ENCODE measurements at places on chromosomes 5 and 9.
A peak's percentile ranks its signal among the peaks of the same experiment; 100 is the strongest.

GRCh38 chr9:82480921-82481320, 492.3 kb downstream of the SPATA31D1 start:
- DNase-seq: no peak

- DNase-seq: no peak
Measured at GRCh38 chr5:156758011-156758791, 91.9 kb upstream of the PPP1R2B start.

DNA sequence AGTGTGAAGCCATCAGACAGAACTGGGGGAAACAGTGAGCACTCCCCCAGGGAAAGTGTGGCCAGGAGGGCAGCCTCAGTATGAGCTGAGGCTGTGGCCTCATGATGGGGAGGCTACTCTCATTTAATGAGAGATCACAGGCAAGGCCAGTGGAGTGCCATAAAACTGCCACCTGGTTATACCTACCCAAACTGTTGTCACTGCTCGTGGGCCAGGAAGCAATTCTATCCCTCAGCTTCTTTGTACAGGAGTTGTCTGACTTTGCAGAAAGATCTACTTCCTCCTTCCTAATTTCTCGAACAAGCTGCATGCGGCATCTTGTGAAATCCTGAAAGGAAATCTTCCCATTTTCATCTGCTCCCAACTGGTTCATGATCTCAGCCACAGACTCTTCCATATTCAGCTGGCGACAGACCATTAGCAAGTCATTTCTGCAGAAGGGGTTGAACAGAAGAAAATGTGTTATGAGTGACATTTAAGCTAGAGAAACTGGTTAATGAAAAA, 50.0 kb downstream of the TSSK1B start:
- no peak for DNase-seq

DNA sequence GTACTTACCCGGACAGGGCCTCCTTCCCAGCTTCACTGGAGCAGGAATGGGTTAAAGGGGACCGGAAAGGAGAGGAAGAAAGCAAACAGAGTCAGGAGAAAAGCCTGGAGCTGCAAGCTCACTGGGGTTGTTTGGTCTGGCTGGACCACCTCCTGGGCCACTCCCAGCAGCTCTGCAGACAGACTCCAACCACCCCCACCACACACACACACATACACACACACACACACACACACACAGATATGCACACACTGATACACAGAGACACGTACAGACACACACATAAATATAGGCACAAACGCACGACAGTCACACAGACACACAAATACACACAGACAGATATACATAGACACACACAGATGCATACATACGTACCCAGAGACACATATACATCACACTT, 34.9 kb upstream of the SYNPO start:
- DNase-seq: no peak

GRCh38 chr9:124297915-124298645, 40.3 kb downstream of the NEK6 start:
- no peak for DNase-seq

GRCh38 chr5:174982485-174982884, 258.1 kb downstream of the MSX2 start:
- no peak for DNase-seq

DNA sequence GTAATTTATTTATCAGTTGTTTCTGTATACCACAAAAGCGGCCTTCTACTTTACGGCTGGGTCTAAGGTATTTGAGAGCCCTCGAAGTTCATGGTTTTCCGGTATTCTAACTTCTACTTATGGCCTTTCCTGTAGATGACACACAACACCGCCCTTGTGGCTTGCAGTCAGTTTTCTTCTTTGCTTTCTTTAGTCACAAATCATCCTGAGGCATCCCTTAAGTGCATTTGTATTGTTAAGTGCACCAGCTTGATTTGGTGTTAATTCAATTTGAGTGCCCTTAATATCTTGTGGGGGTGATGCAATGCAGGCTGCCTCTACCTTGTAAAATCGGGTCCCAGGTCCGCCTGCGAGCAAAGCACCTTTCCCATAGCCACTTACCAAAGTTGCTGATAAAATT, 511.9 kb downstream of the CCDC171 start:
- no peak for DNase-seq

DNA sequence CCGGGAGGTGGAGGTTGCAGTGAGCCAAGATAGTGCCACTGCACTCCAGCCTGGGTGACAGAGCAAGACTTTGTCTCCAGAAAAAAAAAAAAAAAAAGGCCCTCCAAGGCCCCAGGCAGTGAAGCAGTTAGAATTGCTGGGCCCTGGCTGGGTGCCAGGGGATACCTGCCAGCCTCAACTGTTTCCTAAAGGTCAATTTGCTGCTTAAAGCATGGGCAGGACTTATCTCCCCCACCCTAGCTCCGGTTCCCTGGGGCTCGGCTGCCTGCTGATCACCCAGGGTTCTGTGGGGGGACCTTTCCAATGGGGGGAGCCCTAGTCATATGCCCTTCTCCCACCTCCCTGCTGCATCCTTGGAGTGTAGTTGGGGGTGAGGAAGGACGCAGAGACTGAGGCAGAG, 25.7 kb downstream of the NCS1 start:
- DNase-seq: no peak

DNA sequence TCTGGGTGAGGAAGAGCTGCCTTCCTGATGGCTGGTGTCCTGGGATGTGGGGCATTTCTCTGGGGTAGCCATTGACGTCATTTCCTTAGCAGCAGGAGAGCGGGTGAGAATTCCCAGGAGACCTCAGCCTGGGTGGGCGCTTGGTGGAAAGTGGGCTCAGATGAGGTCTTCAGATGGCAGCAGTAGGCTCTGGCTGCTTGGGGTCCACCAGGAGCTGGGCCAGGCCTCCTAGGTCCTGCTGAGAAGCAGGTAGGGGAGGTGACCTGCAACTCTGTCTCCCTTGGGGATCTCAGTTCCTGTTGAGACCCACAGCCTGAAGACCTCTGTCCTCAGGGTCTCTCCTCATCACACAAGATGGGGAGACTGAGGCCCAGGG, 31.5 kb downstream of the FAM163B start:
- DNase-seq: no peak

- no peak for DNase-seq
Measured at GRCh38 chr5:124789104-124789605, 42.7 kb upstream of the ZNF608 start.

DNA sequence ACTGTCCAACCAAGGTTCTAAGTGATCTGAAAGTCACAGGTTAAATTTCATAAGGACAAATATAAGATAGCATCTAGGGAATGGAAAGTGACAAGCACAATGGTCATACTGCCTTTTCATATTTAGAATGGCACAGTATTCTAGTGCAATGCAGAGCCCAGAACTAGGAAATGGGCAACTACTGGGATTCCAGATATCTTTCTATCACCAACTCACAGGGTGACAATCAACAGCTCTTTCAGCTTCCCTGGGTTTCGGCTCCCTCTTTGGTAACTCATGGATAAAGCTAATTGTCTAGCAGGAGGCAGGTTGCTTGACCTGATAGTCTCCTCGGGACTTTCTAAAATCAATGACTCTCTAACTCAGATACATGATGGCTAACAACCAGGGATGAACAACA, 60.4 kb downstream of the NR3C1 start:
- no peak for DNase-seq

GRCh38 chr5:19986031-19986619, 1.9 kb downstream of the CDH18 start:
- no peak for DNase-seq

DNA sequence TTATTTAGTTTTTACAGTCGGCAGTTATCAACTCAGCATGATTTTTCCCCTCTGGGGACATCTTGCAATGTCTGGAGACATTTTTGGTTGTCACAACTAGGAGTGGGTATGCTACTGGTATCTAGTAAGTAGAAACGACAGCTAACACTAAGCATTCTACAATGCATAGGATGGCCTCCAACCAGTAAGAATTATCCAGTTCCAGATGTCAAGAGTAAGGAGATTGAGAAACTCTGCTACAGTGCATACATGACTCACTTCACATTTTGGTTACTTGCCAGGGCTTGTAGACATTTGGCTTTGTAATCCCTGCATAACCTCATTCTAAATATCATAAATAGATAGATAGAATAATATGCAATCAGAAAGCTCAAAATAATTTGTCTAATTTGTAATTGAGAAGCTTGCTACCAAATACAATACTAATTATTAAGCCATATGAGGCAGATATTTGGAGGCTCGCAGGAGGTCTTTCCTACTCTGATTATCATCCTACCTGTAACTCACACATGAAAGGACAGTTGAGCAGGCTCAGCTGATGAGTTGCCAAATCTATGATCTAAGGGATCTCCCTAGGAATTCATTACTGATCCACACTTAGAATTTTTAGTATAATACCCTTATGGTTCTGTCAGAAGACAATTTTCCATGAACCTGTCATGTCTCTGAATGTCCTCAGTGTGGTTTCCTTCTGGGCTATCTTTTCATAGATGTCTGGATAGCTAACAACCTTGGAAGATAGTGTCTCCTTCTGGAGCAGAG, 346.9 kb upstream of the TLE4 start:
- peak; percentile 55 for DNase-seq

DNA sequence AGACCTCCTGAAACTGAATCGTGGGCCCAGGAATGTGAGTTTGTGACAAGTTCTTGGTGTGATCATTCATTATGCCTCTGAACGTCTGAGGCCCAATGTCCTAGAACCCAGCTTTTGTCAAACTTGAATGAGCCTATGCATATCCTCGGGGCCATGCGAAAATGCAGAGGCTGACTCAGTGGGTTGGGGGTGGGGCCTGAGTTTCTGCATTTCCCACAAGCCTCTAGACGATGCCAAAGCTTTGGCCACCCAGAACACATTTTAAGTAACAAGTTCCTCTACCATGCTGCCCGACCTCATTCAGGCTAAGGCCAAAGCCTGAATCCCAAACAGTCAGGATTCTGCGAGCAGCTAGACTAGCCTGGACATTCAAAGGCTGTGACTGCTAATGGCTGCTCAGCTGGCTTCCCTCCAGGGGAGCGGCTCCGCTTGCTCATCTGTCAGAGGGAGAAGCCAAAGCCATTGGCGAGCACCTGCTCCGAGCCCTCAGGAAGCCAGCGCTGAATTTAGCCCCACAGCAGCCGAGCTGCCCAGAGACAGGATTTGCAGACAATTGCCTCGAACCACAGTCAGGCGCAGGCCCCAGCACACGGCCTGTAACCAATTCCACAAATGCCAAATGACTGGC, 177.5 kb downstream of the ZDHHC21 start:
- DNase-seq: no peak

DNA sequence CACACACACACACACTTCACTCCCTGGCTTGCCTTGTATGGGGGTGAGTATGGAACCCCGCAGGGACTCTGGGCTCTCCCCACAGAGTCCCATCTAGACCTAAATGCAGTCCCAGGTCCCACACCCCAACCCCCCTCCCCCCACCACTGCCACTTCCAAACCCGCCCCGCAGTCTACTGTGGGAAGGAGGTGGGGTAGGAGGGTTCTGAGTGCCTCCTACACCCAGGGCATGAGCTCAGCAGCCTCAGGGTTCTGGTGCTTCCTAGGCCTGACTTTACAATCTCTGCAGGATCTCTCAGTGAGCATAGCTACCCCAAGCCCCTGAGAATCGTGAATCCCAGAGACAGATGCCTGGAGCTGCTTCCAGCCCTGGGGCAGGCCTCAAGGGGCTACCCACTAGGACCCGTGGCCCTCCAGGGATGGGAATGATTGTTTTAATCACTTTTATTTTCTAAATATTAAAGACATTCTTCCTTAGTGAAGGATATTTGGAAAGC, 1.5 kb upstream of the NACC2 start:
- DNase-seq: no peak

DNA sequence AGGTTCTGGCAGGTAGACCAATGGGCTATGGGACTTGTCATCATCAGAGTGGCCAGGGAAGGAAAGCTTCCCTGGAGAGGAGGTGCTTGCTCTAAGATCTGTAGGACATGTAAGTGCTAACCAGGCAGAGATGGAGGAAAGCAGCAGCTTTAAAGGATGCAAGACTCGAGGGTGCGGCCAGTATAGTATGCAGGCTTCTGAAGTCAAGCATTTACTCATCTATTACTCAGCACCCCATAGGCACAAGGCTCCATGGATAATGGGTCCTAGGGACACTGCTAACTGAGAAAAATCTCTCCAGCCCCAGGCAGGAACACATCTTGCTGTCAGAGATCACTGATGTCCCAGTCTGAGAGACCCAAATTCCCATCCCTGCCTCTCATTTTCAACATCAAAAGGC, 49.7 kb downstream of the WWC1 start:
- no peak for DNase-seq

- no peak for DNase-seq
Measured at GRCh38 chr9:99116003-99116411, 11.1 kb downstream of the TGFBR1 start.

- DNase-seq: no peak
Measured at GRCh38 chr9:35262064-35262463, 100.3 kb downstream of the UNC13B start.

DNA sequence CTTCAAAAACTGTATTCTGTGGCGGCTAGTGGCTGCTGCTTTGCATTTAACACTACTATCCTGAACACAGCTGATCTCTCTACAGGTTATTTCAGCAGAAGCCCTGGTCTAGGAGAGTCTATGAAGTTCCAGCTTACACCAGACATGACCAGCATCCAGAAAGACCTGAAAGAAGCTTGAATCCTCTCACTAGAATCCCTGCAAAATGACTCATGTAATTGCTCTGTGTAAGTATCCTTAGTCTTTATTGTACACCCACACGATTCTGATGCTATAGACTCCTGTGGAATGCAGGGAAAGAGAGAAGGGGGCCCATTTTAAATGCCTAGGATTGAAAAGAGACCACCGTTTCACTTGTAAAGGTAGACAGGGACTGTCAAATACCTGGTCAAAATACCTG, 859 bp upstream of the GRIA1 start:
- no peak for DNase-seq

- peak; percentile 57 for DNase-seq
Measured at GRCh38 chr5:100803397-100803796, 99.7 kb downstream of the ST8SIA4 start.

- DNase-seq: no peak
Measured at GRCh38 chr9:129402931-129403778, 217.7 kb downstream of the C9orf50 start.

DNA sequence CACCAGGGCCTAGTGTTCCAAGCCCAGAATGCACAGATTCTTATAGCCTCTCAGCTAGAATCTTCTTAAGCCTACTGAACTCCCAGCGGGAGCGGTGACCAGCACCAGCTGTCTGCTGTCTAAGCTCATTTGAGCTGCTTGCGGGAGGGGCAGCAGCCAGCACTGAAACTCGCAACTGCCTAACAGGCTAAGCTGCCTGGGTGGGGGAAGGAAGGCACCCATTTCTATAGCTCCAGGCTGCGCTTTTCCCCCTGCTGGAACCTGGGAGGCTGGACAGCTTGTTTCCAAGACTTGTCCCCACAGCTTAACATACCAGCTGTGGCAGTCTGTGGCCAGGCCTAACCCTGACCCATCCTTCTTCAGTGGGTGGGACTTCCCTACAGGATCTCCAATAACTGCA, 512.9 kb downstream of the EFNA5 start:
- DNase-seq: no peak

DNA sequence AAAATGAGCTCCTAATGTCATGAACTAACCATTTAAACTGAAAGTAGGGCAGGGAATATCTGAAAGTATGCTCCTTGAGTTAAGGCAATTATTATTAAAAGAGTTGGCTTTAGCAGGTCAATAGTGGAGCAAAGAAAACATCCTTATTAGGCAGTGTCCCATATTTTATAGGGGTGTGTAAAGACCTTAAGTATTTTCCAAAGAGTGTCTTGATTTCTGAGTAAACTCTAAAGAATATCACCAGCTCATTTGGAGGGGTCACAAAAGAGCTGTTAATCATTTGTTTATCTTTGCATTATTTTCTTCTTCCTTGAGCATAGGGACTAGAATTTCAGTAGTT, 109.3 kb downstream of the MUSK start:
- DNase-seq: no peak

- no peak for DNase-seq
Measured at GRCh38 chr5:138385660-138386059, 33.2 kb downstream of the KDM3B start.

GRCh38 chr9:98797491-98797890, 1.1 kb upstream of the ANKS6 start:
- no peak for DNase-seq

Measured in H4 (cell line).